NCI-H1930 (cell line): ENCODE measurements at places on chromosomes 7 and 10.

DNA sequence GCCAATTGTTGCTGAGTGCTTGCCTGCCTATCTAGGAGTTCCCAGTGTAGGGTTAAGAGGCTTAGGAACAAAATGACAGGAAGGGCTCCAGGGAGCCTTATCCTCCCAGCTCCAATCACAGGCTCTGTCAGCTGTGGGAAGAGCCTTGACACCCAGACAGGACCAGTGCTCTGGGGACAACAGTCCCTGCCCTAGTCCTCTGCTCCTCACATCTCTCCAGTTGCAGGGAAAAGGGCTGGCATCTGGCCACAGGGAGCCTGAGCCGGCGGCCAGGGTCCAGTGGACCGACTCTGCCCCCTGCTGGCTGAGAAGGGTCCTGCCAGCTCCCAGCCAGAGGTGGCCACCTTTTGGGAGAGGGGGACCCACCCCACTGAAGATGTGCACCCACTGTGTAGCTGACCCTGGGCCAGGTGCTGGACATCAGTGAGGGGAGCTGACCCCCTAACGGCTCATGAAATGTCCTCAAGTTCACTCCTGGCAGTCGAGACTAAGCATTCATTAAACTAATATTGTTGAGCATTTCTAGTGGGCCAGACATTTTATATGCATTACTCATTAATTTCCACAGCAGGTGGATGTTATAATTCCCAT lies 17.6 kb downstream of the DNAJB12 start:
- DNase-seq, result no peak

DNA sequence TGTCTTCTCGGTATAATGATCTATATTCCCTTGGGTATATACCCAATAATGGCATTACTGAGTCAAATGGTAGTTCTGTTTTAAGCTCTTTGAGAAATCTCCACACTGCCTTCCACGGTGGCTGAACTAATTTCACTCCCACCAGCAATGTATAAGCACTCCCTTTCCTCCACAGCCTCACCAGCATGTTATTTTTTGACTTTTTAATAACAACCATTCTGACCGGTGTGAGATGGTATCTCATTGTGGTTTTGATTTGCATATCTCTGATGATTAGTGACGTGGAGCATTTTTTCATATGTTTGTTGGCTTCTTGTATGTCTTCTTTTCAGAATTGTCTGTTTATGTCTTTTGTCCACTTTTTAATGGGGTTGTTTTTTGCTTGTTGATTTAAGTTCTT lies 33.6 kb downstream of the KIAA1217 start:
- DNase-seq, result no peak

DNA sequence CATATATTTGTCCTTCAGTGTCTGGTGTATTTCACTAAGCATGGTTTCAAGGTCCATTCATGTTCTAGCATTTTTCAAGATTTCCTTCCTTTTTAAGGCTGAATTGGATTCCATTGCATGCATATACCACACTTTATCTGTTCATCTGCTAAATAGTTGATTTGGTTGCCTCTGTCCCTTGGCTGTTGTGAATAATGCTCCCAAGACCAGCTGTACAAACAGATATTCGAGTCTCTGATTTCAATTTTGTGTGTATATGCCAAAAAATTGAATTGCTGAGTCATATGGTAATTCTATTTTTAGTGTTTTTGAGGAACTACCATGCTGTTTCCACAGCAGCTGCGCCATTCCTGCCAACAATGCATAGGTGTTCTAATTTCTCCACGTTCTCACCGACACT lies 216.4 kb downstream of the NRG3 start:
- DNase-seq, result no peak

DNA sequence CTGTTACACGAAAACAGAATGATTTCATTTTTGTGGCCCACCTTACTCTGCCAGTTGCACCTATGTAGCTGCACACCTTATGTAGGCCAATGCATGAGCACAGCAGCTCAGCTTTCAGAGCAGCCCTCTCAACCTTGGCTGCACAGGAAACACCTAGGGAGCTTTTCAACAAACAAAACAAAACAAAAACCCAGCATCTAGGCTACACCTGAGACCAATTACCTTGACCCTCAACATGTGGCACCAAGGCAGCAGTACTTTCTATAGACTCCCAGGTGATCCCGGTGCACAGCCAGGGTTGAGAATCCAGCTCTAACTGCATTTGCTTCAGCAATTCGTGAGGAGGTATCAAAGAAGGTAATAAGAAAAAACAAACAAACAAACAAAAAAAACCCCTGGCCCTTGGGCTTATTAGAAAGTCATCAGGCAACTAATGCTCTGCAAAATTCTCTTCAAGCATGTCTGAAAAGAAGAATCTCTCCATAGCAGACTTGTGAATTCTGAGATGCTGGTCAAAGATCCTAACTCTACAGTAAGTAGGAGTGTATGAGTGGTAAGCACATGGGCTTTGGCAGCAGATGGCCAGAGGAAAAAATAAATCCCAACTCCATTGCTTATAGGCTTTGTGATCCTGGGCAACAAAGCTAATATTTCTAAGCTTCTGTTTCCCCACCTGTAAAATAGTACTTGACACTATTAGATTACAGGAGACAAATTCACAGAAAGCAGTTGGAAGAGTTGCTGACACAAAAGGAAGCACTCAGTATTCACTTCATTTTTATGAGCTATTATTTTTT lies 113.4 kb upstream of the NOBOX start:
- DNase-seq, result no peak

- DNase-seq, result no peak
Measured at GRCh38 chr7:2730846-2731770, 43.1 kb downstream of the AMZ1 start.

GRCh38 chr10:34960983-34961382 lies 129.2 kb downstream of the CUL2 start:
- no peak for DNase-seq

DNA sequence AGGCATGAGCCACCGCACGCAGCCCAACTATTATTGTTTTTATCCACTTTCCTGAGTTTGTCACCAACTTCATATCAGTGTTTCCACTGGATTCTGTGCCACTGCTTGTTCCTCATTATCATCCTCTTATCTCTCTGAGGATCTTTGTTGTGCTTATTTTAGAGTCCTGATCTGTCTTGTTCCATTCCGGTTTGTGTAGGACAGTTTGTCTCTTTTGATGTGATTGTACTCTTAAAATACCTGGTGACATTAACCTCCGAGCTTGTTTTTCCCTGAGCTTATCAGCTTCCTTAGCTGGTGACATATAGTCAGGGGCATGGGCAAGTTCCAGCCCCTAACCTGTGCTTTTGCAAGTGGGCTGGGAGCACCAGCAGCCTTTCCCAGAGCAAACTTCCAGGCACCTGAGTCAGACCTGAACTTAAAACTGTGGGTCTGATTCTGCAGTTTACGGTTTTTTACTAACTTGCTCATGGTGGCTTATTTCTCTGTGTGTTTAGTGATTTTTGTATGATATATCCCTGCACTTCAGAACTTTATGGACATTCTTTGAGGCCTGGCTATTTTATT lies 23.1 kb upstream of the FMC1 start:
- no peak for DNase-seq

DNA sequence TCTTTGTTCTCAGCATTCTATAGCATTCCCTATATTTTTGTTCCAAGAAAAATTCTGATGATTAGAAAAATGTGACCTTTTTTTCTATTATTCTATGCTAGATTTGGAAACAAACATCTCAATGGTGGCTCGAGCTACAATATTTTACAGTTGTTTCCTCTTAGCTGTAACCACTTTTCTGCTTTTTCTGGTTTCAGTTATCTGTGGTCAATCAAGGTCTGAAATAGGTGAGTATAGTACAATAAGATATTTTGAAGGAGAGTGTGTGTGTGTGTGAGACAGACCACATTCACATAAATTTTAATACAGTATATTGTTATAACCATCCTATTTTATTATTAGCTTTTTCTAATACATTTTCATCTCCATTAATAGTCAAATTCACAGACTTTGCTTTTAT lies 564.5 kb upstream of the GHITM start:
- no peak for DNase-seq

DNA sequence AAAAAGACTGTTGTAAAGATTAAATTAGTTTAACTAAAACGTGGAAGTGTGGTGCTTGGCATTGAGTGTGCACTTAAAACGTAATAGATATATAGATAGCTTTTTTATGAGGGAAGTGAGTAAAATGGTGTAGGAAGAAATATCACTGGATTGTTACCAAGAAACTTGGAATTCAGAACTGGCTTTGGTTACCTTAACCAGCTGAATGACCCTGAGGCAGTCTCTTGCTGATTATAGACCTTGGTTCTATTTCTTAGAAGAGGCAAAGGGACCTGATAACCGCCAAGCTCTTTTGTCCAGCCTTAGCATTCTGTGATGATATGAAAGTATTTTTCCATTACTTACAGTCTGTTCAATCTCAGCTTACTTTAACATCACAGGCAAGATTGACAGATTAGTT lies 3.8 kb downstream of the REEP3 start:
- no peak for DNase-seq

DNA sequence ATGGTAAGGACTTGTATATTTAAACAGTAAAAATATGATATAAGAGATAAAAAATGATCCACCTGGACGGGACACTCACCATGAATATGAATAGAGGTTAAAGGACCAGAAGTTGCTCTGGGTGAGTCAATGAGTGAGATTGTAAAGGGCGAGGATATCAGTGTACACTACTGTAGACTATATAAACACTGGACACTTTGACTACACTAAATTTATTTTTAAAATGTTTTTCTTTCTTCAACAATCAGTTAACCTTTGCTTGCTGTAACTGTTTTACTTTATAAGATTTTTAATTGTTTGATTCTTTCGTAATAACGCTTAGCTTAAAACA lies 202.8 kb downstream of the VTI1A start:
- no peak for DNase-seq

GRCh38 chr10:133163889-133164815 lies 4.1 kb downstream of the KNDC1 start:
- DNase-seq, result no peak

DNA sequence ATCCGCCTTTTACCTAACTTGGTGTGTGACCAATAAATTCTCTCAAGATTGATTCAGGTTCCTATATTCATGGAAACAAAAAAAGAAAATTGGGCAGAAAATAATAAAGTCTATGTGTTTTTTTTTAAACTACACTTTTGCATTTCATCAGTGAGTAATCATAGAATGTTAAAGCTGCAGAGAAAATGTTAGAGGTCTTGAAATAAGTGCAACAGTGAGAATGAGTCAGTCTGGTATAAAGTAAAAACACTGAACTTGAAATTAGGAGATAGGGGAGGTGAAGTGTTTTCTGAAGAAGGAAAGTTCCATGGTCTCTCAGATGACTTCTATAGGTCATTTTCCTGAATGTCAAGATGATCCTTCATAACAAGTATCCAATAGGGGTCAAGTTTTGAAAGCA lies 202.6 kb upstream of the NRP1 start:
- DNase-seq, result no peak

DNA sequence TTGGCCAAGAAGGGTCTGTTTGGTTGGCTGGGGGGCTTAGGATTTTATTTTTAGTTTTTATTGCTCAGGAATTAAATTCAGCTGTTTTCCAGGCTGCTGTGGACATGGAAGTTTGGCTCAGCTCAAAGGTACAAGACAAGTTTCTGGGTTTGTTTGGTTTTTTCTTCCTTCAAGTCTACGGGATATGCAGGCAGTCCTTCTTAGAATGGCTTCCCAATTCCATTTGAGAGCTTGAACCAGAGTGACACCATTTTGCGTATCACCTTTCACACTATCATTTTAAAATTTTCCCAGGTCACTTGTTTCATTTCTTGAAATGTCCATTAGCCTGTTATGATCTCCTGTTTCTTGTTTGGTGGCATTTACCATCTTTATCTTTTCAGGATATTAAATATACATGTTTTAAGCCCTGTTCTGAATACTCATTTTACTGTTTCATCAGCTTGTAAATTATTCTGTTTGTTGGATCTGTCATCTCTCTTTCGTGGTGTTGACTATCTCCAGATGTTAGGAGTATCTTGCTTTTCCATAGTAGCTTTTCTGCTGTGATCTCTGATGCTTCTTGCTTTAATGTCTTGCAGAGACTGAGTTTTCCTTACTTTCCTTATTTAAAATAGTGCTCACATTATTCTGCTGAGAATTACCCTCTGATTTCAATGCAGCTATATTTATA lies 9.4 kb upstream of the TMEM168 start:
- no peak for DNase-seq

DNA sequence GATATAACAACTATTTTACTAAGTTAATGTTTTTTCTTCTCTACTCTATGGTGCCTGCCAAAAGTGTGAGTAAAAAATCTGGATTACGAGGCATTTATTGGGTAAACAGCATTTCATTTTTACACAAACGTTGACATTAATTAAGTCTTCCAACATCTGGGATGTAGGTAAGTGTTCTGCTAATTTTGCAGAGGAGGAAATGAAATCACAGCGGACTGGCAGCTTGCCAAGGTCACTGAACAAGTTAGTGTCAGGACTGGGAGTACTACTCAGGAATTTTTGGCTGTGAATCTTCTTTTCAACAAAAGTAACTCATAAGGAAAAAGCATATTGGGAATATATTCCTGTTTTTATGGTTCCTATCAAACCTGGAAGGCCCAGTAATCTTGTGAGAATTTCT lies 612.1 kb upstream of the FZD8 start:
- DNase-seq, result no peak

DNA sequence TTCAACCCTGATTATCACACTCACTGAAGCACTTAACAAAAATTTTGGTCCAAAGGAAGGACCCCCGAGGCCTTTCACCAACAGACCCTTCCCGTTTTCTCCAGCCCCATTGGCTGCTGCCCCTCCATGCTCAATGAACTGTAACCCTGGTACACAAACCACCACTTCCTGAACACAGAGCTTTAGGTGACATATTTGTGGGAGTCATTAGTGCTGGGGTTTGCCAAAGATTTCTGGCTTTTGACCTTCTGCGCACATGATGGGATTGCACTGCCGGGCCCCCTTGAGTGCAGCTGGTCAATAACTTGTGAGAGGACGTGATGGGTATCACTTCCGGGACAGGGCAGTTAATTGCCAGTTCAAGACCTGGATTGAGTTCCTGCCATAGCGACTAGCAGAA lies 9.0 kb upstream of the CAMK1D start:
- DNase-seq, result no peak

DNA sequence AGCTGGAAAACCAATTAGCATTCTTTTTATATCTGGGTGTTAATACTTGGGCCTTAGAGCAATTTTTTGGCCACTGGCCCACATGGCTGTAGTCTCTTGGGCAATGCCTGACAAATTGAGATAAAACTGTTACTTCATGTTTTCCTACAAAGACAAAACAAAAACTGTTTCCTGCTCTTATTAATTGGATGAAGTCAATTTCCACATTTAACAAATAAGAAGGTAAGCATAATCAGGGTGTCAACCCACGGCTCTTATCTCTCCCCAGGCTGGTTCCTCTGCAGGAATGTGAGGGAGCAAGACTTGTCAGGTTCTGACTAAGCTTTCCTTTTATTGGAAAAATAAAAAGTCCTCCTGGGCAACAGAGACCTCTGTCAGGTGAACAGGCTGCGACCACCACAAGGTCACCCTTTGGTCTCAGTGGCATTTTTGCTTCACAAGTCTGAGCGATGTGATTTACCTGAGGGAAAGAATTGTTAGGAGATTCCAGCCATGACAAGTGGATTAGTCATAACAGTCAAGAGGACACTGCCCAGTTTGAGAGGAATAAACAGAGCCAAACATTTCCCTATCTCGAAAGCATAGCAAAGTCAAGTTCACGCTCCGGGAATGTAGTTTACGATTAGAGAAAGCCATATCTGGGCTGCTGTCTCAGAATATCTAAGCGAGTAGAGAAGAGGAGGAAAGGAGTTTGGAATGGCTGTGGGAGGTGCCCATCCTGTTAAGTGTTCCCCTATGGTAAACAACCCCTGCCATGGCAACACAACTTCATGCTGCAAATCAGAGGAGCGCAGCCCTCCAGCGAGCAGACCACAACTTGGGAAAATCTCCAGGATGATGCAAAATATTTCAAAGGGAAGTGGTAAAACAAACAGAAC lies 144.4 kb downstream of the TES start:
- no peak for DNase-seq
